Epithelial cell of proximal tubule (primary cell): ENCODE measurements at places on chromosomes 5 and 9. TPM values are rescaled to one million over a fixed set of nuclear protein-coding genes. Genes with fewer than 3 reads are reported as not detected.
A peak's percentile ranks its signal among the peaks of the same experiment; 100 is the strongest.

DNA sequence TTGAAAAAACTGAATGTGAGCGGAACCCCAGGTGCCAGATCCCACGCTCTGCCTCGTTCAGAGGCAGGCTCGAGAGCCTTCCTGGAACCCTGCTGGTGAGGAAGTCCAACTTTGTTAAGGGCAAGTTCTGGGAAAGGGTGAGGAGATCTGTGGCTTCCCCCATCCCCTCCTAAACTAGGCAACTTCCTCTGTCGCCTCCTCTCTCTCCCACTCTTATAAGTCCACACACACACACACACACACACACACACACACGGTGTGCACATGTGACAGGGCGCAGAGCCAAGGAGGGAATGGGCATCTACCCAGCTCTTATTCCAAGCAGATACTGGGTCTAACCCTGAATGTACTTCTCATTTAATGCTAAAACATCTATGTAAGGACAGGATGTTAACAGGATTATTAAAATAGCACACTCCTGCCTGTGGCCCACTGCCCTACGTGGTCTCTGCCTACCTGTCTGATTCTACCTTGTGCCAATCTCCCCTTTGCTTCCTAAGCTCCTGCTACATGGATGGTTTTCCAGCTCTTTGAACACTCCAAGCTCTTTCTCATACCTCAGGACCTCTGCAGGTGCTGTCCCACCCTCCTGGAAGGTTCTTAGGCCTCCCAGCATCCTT lies 72.4 kb upstream of the FBXW11 start:
- no peak for DNase-seq

DNA sequence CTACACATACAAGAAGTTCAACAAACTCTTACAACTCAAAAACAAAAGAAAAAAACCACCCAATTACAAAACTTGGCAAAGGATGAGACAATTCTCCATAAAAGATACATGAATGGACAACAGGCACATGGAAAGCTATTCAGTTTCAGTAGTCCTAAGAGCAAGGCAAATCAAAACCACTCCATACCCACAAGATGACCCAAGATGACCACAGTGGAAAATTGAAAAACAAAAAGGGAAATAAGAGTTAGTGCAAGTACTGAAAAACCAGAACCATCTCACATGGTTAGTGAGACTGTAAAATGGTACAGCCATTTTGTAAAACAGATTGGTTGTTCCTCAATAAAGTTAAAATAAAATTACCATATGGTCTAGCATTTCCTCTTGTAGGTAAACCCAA lies 287.1 kb upstream of the CDH9 start:
- DNase-seq: no peak

GRCh38 chr9:14722391-14723035 lies at the start of gene CER1:
TSS of gene CER1 (minus strand) at chr9:14722733. CDS start at chr9:14722672, 61 bp downstream.
- no peak for DNase-seq

The LECT2 gene
- not detected in 2 replicates for total RNA-seq

The ANKRD18B gene
- 3.1 and 3.4 TPM in 2 replicates for total RNA-seq

DNA sequence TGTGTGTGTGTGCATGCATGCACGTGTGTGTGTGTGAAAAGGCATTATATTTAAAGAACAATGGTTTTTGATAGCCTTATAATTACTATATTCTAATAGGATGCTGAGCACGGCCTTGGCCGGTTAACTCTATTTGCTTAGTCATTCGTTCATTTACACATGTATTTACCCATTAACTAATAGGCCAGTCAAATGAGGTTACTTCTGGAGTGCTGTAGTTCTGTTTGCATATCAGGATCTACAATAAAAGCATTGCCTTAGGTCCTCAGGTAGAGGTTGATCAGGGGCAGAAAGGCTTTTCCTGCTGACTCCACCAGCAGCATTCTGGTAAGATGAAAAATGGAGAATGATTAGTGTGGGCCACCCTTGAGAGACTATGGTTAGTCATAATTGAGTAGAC lies 219.0 kb downstream of the COMMD10 start:
- DNase-seq: peak; percentile 15

GRCh38 chr5:4362411-4362810 lies 766.8 kb downstream of the IRX1 start:
- DNase-seq: no peak

GRCh38 chr5:145951071-145951470 lies 14.7 kb downstream of the SH3RF2 start:
- no peak for DNase-seq

- no peak for DNase-seq
These were observed 565.7 kb upstream of the WWC1 start for GRCh38 chr5:167725741-167726140.

The CFAP90 gene
- 1.2 TPM in 1 of 2 replicates, not detected in the other for total RNA-seq

- peak; percentile 78 for DNase-seq
These were observed at the start of gene ELAVL2 for GRCh38 chr9:23826120-23826629. TSS of gene ELAVL2 (minus strand) at chr9:23826240. CDS start at chr9:23762234, 64,006 bp downstream.

DNA sequence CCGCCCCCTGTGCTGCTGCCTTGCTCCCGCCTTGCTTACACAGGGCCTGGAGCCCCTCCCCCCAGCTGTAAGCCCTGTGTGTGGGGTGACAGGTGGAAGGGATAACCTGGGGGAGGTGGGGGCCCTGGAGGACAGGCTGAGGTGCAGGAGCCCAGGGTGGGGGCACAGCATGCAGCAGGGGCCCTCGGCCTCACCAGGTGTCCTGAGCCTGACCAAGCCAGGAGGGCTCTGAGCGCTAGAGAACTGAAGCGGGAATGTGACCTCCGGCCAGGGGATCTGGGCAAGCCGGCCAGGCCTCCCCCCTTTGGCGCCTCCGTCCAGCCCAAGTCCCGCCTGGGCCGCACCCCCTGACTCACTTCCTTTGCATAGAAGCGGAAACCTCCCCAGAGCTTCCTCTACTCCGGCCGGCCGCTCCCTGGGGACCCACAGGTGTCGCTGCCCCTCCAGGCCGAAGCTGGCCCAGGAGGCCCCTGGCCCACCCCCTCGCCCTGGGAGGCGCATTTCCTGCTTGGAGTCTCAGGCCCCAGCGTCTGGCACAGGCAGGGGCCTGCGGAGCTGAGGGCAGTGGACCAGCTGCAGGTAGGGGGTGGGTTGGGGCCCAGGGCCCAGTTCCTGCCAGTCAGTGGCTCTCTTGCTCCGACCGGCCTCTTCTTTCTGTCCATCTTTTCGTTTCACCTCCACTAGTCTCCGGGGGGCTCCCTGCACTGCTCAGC lies at the start of gene TOR4A:
TSS of gene TOR4A (plus strand) at position 398 of the 713 bp plus-strand sequence. CDS start 964 bp downstream, outside the sequence.
- DNase-seq: no peak

DNA sequence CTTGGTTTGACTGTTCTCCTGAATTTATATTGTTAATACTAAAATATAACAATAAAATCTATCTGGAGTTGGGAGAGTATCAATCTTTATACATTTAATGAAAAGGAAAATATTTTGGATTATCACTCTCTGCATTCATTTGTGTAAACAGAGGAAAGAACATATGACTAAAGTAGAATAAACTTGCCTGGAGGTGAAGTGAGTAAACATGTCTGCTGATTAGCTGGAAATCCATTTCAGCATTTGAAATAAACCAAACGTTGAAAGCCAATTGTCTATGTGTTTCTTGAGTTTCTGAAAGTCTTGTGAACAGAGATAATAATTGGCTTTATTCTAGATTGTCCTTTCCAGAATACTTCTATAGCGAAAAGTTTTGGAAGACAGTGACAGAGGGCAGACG lies 776.2 kb downstream of the SEMA5A start:
- no peak for DNase-seq

GRCh38 chr5:65468633-65469032 lies 13.1 kb downstream of the ADAMTS6 start:
- DNase-seq: no peak

DNA sequence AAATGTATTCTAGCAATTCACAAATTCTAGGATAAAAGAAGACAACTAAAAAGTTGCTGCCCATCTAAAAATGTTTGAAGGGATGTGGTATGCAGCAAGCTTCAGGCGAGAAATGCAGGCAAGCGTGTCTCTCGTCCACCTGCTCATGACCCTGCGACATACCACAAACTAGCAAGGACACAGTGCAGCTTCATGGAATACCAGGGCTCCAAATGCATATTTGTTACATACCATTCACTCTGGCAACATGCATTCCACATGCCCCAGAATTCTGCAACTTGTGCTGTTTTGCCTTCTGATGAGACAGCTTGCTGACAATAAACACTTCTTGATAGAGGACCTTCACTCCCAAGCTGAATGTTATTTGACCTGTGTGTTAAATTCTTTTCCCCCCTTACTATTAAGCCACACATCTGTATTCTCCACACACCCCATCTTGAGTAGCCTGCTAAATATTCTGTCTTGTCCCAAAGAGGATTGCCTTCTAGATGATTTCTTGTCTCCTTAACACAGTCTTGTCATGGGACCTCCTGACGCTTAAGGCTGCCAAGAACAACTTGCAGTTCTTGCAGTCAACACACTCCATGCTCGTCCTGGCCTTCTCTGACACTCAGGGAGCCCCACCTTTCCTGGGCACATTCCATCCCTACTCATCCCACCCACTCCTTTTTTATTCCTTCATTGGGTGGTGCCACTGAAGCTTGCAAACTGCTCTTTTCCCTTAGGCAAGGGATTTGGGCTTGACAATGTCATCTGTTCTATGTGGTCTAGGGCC lies 340.5 kb downstream of the PIK3R1 start:
- no peak for DNase-seq

The IL9 gene
- total RNA-seq: not detected in 2 replicates

The STPG3 gene
- not detected in 2 replicates for total RNA-seq

The SPATA31D4 gene
- total RNA-seq: not detected in 2 replicates

The SERINC5 gene
- 6.9 and 7.1 TPM in 2 replicates for total RNA-seq

The PCDHA9 gene
- total RNA-seq: not detected in 2 replicates

DNA sequence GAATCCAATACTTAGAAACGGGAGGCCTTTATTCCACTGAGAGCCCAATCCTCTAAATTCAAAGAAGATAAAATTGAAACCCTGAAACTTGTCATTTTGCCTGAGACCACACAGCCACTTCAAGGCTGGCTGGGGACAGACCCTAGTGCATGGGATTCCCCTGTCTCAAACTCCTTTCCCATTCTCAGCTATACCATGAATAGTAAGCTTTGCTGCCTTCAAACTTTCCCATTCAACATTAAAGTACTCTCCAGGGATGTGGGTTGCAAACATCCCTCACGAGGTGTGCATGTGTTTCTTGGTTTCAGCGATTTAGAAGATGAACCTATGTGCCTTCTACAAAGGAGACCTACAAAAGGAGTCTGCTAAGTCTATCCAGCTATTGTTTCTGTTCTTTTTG lies 64.6 kb downstream of the GABRB2 start:
- DNase-seq: no peak

- no peak for DNase-seq
These were observed 72.6 kb downstream of the PIK3R1 start for GRCh38 chr5:68287976-68288706.

DNA sequence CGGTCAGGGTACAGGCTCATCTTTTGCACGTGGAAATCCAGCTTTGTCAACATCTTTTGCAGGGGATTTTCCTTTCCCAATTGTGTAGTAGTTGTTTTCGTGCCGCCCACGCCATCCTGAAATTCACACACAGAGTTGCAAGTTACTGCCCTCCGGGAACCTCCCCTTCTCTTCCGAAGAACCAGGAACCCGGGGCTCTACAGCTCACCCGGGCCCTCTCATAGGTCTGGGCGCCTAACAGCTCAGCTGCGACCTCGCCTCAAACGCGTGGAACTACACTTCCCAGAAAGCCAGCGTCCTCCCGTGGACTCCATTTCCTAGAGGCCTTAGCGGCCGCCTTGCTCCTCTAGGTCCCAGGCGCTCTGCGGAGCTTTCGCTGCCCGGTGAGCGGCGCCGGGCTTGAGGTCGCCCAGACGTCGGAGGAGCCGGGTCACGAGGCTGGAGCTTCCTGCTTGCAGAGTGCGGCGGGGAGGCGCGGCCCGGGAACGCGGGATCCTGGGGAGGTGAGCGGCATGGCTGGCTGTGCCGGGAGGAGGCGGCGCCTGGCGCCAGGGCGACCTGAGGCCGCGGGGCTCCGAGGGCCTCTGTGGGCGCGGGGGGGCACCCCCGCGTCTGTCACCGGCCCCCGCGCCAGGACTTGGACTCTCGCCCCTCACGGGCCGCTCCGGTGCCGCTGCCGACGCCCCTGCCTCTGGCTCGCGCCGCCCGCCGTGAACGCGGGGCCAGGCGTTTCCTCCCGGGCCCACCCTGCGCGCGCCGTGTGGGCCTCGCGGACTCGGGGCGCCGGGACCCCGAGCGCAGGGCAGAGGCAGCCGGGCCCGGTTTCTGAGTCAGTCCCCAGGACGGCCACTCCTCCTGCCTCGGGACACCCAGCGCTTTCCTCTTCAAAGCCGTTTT lies at the start of gene ZNF354B:
TSS of gene ZNF354B (plus strand) at position 329 of the 897 bp plus-strand sequence. CDS start 1,095 bp downstream, outside the sequence.
- DNase-seq: peak; percentile 69

DNA sequence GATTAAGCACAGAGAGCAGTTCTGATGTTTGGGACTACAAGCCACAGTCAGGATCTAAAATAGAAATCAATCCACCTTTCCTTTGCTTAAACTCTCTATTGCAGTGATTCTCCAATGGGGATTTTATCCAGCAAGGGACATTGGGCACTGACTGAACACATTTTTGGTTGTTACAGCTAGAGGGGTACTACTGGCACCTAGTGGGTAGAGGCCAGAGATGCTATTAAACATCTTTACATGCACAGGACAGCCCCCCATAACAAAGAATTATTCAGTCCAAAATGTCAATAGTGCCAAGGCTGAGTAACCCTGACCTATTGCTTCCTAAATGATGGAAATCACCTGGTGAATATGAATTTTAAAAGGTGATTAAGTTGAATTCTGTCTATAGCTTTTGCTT lies 12.0 kb downstream of the ZNF622 start:
- no peak for DNase-seq

The GALT gene
- total RNA-seq: 20.3 and 24.5 TPM in 2 replicates

The NHP2 gene
- 392 and 572 TPM in 2 replicates for total RNA-seq

GRCh38 chr5:176360894-176361436 lies 599 bp downstream of the KIAA1191 start:
- DNase-seq: no peak

GRCh38 chr9:8769153-8769552 lies 969.6 kb upstream of the DMAC1 start:
- no peak for DNase-seq

DNA sequence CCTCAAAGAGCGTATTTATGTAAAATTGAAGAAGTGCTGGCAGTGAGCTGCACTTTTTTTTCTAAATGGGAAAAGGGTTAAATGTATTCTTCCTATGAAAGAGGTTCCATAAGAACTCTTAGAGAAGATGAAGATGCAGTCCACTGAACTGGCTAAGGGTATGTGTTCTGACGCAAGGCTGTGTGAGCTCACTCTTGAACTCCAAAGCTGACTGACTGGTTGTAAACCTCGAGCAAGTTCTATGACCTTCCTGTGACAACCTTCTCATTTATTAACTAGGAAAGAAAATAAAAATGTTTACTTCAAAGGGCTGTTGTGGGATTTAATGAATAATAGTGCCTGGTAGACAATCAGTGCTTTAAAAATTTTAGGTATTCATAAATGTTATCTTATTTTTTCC lies 46.7 kb downstream of the POC5 start:
- DNase-seq: peak; percentile 67

The HSPB3 gene
- total RNA-seq: not detected in 2 replicates

DNA sequence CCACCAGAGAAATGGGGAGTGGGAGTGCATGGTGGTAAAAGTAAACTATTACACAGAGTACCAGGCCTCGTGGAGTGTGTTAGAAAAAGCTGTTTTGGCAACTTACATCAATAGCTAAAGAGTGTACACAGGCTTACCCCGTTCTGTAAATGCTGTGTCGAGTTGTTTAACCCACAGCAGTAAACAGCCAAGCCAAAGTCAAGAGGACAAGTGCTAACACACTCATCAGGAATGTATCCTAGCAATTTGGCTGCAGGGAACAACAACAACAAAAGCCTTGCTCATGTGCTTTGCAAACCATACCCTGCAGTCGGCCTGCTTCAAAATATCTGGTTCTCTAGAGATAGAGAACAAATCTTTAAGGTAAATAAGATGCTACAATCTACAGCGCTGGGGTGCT lies 15.9 kb downstream of the DAP start:
- no peak for DNase-seq

- DNase-seq: no peak
These were observed 59.0 kb upstream of the RETREG1 start for GRCh38 chr5:16675806-16676205.
